ENCODE measurements at places on chromosomes 1 and 21.

DNA sequence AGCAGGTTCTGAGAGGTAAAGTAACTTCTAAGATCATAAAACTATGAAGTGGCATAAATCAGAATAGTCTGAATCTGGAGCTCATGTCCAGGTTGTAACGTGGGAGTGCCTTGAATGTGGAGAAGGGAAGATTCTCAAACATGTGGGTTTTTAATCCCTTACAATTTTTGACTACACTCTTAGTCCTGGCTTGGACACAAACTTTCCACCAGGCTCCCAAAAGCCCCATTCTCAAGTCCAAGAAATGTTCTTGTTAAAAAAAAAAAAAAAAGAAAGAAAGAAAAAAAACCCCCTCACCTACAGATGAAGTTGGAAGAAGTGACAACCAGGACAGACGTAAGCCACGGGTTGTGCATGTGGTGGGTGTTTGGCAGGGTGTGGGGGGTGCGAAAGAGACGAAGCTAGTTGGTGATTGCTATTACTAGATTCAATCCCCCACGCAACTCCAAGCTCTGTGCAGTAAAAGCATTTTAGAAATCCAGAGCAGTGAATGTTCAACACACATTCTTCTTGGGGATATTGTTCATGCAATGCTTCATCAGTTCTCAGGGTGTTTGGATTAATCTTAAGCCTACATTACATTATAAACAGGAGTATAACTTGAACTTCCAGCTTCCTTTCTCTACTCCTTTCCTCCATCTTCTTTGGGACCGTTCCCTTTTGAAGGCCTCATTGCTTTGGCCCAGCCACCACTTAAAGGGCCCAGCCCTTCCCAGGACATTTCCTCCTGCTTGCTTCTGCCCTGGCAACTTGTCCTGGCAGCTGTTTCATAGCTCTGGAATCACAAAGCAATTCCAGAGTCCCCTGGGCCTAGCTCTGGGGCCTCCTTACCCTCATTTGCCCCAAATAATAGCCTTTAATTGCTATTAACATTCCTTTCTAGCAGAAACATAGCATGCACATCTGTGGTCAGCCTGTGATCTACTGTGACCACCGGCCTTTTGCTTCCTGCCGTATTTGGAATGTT, 41.8 kb downstream of the PHC2 start:
- DNase-seq: no peak

- DNase-seq: no peak
These were observed 14.0 kb upstream of the PAQR7 start for GRCh38 chr1:25889470-25889869.

DNA sequence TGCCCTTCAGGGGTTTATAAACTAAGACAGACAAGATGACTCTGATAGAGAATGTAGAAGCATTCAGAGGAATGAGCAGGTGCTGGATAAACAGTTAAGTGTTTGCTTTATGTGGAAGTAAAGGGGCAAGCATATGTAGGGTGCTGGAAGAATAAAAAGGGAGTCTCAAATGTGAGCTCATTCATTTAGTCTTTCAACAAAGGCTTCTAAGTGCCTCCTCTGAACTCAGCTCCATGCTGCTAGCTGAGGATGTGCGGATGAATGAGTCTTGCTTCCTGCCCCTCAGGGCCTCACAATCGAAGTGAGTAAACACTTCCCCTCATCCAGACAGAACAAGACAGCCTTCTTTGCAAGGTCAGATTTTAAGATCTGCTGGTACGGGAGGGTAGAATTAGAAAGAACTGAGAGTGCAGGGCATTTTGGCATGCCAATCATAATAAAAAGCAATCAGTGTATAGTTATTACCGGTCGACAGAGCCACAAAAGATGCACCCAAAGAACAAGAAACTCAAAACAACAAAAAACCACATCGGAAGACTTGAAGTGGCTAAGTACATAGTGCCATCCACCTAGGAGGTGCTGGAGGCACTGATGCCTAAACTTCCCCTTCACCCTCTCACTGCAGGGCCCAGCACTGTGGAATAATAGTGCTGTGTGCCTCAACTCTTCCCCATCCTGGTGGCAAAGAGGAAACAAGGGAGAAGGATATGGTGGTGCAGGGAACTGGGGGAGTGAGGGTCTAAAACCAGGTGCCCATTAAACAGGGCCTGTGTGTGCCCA, 69.8 kb downstream of the TNR start:
- DNase-seq: no peak

- no peak for DNase-seq
These were observed 9.5 kb downstream of the TRAF5 start for GRCh38 chr1:211336161-211336560.

- no peak for DNase-seq
These were observed 165.0 kb downstream of the TRIM33 start for GRCh38 chr1:114345930-114346479.

- no peak for DNase-seq
These were observed 46.3 kb downstream of the AIDA start for GRCh38 chr1:222665964-222666363.

GRCh38 chr21:26506956-26507355, 66.1 kb downstream of the CYYR1 start:
- DNase-seq: no peak

- DNase-seq: no peak
These were observed 69.1 kb downstream of the DISC1 start for GRCh38 chr1:231695439-231696255.

- DNase-seq: no peak
These were observed 44.7 kb downstream of the MRPL37 start for GRCh38 chr1:54244655-54245054.

GRCh38 chr1:204742676-204743251, 57.2 kb upstream of the LRRN2 start:
- DNase-seq: no peak

DNA sequence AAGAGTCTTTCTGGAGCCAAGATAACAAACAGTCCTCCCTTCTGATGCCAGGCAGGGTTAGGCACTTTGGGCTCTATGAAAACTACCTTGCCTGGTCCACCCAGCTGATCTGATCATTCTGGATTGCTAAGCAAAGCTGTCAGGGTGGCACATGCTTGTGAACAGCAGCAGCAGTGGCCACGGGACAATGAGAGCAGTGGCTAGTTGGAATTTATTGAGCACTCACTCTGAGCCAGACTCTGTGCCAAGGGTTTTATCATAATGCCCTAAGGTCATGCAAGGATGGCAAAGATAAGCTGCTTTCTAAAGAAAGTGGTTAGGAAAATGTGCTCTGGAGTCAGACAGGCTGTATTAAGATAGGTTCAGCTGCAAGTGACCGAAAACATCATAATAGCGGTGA, 390.4 kb upstream of the VAMP3 start:
- no peak for DNase-seq

- DNase-seq: peak; percentile 70
These were observed 631 bp upstream of the SPATC1L start for GRCh38 chr21:46184625-46185555.

Data from CD4-positive, alpha-beta T cell treated with Interleukin-17A for 4 hours (primary cell).